DND-41 (cell line): ENCODE measurements at places on chromosomes 13 and 19.

DNA sequence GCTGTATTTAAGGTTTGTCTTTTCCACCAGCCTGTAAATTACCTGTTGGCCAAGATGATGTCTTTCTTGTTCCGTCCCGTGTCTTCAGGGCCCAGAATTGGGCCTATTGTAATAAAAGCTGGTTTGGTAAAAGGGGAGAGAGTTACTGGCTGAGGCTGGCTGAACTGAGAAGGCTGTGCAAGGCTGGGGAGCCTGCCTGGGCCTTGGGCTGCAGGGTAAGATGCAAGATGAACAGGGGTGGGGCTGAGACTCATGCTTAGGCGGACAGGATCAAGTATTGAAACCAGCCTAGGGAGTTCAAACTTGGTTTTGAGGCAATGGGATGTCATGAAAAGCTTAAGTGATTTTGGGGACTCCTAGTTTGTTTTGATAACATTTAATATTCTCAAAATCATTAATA is 142.3 kb downstream of the PCCA start:
- no peak for DNase-seq

DNA sequence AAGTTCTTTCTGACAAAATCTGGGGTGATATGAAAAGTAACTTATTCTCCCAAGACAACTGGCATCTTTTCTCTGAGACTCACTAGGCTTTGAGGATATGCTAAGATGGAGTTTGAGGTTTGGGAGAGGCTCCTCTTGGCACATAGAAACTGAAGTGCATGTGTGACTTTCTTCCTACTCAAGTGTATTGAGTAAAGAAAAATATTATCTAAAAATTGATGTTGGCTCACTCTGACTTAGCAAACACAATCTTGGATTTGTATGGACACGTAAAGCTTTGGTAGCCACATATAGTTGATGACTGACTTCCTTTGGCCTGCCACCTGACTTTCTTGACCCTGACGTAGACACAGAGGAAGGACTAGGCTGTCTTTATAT is 71.1 kb upstream of the KLF12 start:
- no peak for DNase-seq

DNA sequence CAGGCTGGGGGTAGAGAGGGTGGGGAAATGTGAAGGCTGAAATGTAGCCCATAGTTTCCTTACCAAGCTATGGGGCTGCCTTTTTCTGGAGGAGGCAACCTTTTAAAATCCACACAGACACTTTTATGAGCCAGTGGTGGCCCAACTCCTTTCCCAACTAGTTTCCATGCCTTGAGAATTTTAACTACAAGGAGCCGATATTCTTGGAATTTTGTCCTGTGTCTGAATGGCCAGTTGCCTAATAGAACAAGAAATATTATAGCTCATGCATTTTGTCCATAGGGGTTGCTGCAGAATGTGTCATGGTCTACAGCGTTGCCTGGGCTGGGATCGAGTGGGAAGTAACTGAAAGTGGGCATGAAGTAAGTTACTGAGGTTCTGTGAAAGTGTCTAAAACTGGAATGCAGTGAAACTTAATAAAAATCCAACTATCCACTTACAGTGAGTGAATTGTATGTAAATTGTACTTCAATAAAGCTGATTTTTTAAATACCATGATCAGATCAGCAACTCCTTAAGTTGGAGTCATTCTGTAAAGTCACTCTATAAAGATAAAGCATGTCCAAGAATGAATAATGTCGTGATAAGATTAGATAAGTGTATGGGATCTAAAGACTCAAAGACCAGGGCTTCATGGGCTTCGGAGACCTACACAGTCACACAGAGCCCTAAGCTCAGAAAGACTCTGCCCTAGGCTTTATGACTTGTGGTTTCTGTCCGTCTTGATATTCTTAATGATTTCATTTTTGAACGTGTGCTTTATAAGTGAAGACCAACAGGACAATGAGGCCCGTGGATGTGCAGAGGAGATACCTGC is 122.6 kb upstream of the FNDC3A start:
- DNase-seq: no peak

- DNase-seq: no peak
Measured at GRCh38 chr13:75749407-75749806, 113.3 kb downstream of the LMO7 start.

GRCh38 chr13:108377646-108378206 is 108.2 kb downstream of the TNFSF13B start:
- no peak for DNase-seq

DNA sequence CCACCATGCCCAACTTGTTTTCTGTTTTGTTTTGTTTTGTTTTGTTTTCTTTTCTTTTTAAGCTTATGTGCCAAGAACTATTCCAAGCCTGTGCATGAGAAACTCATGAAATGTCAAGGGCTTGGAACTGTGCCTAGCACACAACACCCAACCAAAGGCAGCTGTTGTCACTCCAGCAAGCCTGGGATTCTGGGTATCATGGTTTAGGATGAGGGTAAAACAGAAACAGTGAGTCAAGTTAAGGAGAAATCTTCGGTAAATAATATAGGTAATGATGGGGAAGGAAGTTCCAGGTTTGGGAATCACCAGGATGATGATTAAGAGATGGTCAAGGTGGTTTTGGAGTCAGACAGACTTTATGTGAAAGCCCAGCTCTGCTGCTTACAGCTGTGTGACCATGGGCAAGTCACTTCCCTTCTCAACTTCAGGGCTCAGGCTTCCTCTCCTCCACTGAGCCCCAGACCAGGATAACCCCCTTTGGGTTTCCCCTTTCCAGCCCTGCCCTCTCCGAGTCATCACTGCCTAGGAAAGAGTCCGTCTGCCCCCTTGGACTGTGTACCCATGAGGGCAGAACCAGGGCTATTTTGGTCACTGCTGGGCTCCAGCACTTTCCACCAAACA is 5.0 kb downstream of the PVR start:
- DNase-seq: no peak

- no peak for DNase-seq
Measured at GRCh38 chr13:48626726-48627451, 26.8 kb upstream of the CYSLTR2 start.

DNA sequence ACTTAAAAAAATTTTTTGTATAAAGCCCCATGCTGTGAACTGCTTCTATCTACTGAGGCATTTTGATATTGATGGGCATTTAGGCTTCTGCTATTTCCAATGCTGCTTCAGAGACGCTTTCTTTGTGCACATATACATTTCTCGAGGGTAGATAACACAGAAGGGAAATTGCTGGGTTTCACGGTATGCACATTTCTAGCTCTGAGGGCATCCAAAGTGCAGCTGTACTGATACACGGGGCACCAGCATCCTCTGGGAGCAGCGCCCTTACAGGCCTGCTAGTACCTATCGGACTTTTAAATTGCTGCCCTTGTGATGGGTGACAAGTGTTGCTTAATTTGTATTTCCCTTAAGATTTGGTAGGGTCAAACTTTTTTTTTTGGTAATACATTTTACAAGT is 88.6 kb downstream of the KCTD15 start:
- DNase-seq: no peak

DNA sequence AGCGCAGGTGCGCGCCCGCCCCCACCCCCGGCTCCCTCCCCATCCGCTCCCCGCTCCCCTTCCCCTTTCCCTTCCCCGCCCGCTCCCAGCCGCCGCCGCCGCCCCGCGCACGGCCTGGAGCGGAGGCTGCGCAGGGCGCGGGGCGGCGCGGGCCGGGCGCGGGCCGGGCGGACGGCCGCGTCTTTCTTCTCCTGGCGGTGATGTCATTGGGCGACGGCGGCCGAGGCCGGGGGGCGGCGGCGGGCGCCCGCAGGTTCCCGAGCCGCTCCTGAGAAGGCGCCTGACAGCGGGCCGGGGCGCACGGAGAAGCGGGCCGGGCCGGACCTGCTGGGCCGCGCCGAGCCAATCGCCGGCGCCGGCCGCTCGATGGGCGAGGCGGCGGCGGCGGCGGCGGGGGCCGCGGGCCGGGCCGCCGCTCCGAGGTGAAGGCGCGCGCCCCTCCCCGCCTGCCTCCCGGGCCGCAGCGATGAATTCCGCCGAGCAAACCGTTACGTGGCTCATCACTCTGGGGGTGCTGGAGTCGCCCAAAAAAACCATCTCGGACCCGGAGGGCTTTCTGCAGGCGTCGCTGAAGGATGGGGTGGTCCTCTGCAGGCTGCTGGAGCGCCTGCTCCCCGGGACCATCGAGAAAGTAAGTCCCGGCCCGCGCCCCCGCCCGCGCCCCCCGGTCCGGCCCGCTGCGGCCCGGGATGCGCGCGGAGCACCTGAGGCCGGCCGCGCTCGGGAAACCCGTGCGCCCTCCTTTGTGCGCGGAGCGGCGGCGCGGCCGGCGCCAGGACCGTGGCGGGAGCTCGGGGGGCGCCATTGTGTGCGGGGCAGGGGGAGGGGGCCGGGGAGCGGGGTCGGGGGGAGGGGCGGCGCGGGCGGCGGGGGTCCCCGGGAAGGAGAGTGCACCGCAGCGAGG is at the start of gene ARHGEF7:
ARHGEF7 (plus strand) TSS at position 250 of the 904 bp plus-strand sequence; CDS start at position 467, 217 bp downstream.
- no peak for DNase-seq

GRCh38 chr13:111515635-111516034 is 195.2 kb downstream of the TEX29 start:
- no peak for DNase-seq

DNA sequence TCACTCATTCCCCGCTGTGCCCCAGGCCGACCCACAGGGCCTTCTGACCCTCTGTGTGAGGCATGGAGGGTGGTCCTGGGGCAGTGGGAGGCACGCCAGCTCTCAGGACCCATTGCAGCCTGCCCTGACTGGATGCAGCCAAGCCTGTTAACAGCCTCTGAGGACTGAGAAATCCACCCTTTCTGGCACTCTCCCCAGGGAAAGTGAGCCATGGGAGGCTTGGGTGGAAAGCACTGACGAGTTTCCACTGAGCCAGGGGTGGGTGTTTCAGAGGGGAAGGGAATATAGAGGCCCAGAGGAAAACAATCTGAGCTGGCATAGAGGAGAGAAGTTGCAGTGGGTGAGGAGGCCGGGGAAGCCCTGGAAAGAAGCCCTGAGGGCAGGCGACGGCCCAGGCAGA is 30.6 kb upstream of the SLC7A10 start:
- DNase-seq: no peak

GRCh38 chr13:93673885-93674284 is 447.3 kb downstream of the GPC6 start:
- DNase-seq: no peak

DNA sequence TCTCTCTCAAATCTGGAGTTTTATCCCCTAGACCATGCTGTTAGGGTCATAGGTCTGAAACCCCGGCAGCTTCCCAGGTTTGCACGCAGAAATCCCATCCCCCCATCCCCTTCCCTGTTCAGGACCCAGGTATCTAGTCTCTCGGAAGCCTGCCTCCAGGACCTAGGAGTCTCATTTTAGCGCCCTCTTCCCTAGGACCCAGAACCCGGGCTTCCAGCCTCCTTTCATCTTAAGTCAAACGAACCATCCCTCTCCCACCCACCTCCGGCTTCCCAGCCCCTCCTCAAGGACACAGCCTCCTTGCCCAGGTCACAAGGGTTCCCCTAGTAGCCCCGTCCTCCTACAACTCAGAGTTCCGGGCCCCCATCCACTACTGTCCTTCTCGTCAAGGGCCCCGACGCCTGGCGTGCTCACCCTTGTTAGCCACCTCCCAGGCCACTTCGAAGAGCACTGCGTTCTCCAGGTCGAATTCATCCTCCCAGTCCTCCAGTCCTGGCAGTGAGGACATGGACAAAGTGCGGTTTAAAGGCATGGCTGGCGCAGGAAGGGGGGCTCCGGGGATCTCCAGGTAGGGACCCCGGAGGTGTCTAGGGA is 431 bp downstream of the GYS1 start:
- DNase-seq: no peak

- DNase-seq: no peak
Measured at GRCh38 chr13:49020940-49021553, 45.3 kb downstream of the FNDC3A start.

- peak; percentile 21 for DNase-seq
Measured at GRCh38 chr19:55451163-55451964, 8.3 kb upstream of the SHISA7 start.

DNA sequence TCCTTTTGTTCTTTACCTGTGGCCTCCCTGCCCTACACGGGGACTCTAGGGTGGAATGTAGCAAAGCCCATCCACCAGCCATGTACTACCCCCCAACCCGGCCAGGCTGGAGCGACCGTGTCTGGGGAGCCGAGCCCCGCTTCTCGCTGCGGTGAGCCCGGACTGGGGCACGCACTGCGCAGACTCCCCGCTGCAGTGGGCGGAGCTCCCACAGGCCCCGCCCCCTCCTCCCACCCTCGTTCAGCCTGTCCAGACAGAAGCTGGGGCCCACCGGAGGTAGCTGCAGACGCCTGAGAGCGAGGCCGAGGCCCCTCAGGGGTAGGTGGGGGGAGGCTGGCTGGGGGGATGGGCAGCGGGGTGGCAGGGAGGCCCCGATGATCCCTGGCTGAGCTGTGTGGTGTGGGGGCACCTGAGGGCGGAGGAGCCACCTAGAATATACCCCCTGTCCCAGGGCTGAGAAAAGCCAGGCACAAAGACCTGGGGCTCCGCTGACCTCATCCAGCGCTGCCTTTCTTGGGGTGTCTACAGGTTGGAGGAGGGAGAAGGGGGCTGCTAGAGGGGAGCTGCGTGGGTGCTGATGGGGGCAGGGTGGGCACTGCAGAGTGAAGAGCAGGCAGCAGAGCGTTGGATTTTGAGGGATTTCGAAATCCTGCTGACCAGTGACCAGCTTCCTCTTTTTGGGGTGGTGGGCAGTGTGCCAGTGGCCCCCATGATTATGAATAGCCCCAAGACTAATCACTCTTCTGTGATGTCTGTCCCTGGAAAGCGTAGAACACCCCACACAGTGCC is 17.3 kb downstream of the PLD3 start:
- no peak for DNase-seq

DNA sequence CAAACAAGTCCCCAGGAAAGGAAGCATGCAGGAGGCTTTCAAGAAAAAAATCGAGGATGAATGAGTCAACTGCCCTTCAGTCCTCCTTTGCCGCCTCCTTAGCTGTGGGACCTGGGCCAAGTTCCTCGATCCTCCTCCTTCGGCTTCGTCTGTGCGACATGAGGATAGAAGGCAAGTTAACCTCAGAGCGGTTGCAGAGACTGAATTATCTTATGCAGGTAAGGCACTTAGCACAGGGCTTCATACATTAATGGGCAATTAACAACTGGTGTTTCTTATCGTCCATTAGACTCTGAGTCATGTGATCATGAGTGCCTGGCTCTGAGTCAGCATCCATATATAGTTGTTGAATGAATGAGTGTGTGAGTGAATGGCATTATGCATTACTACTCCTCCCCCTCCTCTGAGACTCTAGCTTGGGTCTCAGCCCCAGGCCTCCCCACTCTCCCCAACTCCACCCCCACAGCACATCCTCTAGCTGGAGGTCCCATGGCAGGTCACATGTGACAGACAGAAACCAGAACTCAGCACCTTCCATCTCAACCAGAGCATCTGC is 1.6 kb upstream of the TTC9B start:
- no peak for DNase-seq

GRCh38 chr19:13026462-13027370 is 31.4 kb downstream of the NFIX start:
- no peak for DNase-seq

GRCh38 chr19:17405250-17406045 is at the start of gene BST2:
TSS of gene BST2 (minus strand) at chr19:17405630. CDS start at chr19:17405575, 55 bp downstream.
- DNase-seq: peak; percentile 80

DNA sequence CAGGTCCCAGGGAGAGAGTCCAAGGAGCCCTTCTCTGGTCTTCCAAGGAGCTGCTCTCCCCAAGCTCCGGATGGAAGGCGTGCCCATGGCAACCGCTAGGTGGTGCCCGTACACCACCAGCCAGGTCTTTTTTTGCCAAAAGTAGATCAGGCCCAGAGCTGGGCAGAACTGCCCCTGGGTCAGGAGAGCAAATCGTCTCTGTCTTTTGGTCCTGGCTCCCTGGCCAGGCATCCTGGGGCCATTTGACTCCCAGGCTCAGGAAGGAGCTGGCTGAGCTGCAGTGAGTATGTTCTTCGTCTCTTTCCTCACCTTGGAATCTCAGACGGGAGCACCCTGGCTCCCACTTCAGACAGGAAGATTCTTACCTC is 24.6 kb upstream of the BCL3 start:
- DNase-seq: peak; percentile 72
